Sigmoid colon (tissue), 7 donors: ENCODE measurements at places on chromosomes 4 and X. TPM values are rescaled to one million over a fixed set of nuclear protein-coding genes. Genes with fewer than 3 reads are reported as not detected.
A peak's percentile ranks its signal among the peaks of the same experiment; 100 is the strongest.

Gene ZCCHC12
- total RNA-seq: 2.2 TPM

Gene RTL5
- 2.7 TPM for total RNA-seq

Gene NAP1L2
- total RNA-seq: 6.1 TPM

Gene SAP30
- total RNA-seq: 61.4 TPM

Gene GYPB
- total RNA-seq: not detected

Gene GAB1
- total RNA-seq: 65.6 TPM

Gene ALB
- not detected for total RNA-seq

Gene CENPVL3
- not detected for total RNA-seq

GRCh38 chr4:112343330-112344080 is 46.3 kb downstream of the ALPK1 start:
- no peak for DNase-seq

GRCh38 chrX:56232221-56233082 is at the start of gene KLF8:
TSS of gene KLF8 (plus strand) at chrX:56232356. CDS start at chrX:56233335, 979 bp downstream.
- DNase-seq: peak; percentile 76

DNA sequence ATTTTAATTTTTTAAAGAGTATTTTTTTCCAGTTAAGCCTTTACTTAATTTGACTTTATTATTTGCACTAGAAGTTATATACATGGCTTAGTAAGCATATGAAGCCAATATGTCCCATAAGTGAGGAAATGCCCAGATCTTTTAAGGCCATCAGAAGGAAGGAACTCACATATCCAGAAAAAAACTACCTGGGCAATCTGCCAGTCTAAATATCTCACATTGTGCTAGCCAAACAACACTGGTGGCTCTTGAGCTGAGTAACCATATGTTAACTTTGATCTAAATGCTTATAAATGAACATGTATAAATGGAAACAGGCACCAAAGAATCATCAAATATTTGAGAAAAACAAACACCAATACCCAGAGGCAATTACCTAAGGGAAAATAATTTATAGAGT is 138.6 kb upstream of the APOOL start:
- no peak for DNase-seq

- DNase-seq: peak; percentile 81
Observed at GRCh38 chr4:177118596-177118995, 191.1 kb upstream of the NEIL3 start.

- no peak for DNase-seq
Observed at GRCh38 chr4:78653655-78654054, 102.1 kb downstream of the ANXA3 start.

DNA sequence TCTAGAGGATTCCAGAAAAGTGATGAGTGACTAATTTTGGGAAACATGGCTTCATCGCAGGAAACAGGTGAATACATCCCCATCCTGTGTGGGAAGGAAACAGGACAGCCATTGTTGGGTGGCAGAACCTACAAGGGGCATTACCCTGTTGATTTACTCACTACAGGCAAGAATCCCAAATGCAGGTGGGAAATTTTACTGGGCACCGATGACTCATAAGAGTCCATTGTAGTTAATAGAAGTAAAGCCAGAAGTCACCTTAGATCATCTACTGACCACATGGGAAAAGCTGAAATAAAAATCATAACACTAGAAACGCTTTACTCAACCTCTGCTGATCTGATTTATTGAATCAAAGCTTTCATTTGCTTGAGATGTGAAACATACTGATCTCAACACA is 136.4 kb downstream of the TRIML1 start:
- DNase-seq: no peak

- no peak for DNase-seq
Observed at GRCh38 chr4:184854673-184855072, 28.9 kb upstream of the ACSL1 start.

GRCh38 chr4:139416073-139416673 is 37.7 kb upstream of the RAB33B start:
- no peak for DNase-seq

DNA sequence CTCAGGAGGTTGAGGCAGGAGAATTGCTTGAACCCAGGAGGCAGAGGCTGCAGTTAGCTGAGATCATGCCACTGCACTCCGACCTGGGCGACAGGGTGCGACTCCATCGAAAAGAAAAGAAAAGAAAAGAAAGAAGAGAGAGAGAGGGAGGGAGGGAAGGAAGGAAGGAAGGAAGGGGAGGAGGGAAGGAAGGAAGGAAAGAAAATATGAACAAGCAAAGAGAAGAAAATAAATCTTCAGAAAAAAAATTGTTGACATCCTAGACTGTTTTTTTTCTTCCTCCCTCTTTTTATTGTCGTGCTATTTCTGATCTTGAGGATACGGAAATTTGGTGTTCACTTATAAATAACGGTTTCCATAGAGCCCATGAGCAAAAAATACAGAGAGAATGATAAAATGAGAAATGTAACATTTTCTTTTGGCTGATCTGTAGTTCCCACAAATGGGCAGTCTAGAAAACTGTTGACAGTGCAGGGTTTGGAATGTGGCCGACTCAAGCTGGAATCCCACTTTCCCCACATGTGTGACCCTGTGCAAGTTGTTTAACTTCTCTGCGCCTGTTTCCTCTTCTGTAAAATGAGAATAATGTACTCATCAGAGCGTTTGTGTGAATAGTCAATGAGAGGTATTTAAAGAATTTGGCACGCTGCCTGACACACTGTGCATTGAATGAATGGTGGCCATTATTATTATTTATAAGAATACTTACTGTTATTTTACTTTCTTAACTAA is 19.4 kb downstream of the SORBS2 start:
- DNase-seq: no peak

DNA sequence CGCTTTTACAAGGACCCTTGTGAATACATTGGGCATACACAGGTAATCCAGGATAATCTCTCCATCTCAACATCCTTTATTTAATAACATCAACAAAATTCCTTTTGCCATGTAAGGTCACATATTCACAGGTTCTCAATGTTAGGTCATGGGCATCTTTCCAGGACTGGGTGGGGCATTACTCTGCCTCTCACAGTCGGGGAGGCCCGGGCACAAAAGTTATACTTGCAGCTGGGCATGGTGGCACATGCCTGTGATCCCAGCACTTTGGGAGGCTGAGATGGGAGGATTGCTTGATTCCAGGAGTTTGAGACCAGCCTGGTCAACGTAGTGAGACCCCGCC is 93.7 kb upstream of the AP1S2 start:
- DNase-seq: no peak

- DNase-seq: no peak
Observed at GRCh38 chr4:85113706-85114105, 147.2 kb upstream of the WDFY3 start.

DNA sequence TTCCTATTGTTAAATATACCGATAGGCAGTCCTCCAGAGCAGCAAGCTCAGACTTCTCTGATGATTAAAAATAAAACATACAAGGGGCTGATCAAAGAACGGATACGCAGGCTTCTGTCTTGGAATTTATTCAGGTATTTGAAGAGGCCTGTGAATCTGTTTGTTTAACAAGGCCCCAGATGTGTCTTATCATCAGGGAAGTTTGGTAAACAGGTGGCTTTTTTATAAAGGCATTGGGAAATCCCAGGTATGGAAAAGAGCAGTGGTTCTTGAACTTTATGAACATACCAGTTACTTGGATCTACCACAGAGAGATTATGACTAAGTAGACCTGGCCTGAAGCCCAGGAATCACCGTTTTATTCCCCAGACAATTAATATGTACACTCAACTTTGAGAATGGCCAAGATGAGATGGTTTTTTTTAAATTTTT is 47.9 kb downstream of the SOWAHB start:
- DNase-seq: no peak

- DNase-seq: no peak
Observed at GRCh38 chr4:133474501-133474900, 325.4 kb downstream of the PCDH10 start.

GRCh38 chr4:13584481-13584880 is 40.2 kb upstream of the NKX3-2 start:
- DNase-seq: no peak

DNA sequence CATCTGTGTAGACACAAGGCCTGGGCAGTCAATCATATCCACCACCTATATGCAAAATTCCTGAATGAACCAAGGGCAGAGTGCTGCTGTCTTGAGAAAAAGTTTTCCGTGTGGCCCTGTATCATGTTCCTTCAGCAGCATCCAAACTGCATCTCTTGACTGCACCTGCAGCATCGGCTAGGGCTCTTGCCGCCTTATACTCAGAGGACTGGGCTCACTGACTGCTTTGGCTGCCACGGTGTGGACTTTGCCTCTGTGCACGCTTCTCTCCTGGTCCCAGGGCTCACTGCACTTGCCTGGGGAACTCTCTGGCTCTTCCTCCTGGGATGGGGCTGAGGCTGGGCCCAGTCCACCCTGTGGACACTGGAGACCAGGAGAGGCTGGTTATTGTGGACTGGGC is 39.5 kb upstream of the STS start:
- DNase-seq: no peak

- DNase-seq: no peak
Observed at GRCh38 chr4:183183906-183184535, 85.0 kb downstream of the WWC2 start.
